Testis (tissue), 5 donors: ENCODE measurements at places on chromosomes 12 and 14. TPM values are rescaled to one million over a fixed set of nuclear protein-coding genes. Genes with fewer than 3 reads are reported as not detected.

DNA sequence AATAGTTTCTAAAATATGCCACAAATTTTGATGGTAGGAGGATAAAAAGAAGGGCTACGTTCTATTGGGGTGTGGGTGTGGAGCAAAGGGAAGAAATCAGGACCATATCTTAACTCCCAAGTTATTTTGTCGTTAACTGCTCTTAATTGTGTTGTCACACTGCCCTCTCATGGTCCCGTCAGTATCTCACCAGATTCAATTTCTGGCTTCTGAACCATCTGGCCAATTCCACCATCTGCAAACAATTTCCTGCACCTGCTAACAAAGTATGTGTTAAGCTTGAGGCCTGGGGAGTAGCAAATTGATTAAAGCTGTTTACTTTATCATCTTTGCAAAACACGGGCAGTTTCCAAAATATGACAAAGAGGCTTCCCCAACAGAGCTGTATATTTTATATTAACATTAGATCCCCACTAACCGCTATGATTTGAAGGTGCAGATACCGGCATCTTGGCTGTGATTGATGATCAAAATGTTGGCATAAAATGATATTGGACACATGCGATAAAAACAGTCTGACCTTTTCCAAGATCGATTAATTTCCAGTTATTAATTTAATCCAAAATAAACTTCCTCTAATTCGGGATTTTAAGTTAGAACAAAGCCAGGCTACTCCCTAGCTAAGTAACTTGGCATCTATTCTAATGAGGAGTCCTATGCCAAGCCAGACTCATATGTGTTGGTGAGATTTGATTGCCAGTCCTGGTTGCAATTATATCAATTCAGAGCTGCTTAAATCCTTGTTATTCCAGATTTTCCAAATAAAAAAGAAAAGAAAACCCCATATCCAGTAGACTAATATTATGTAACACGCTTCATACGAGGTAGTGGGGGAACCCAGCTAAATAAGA, 6.9 kb upstream of the DNM1L start:
- H3K4me3 ChIP-seq: no peak overlapping the region
- H3K4me1 ChIP-seq: no peaks in the 10 kb centered on the region
- H3K27ac ChIP-seq: no peak overlapping the region
- H3K36me3 ChIP-seq: no peaks in the 10 kb centered on the region
- no peaks in the 10 kb centered on the region for H3K27me3 ChIP-seq
- peak; percentile 58 for DNase-seq

- H3K27ac ChIP-seq: no peak overlapping the region
- H3K27me3 ChIP-seq: no peaks in the 10 kb centered on the region
- H3K4me1 ChIP-seq: no peaks in the 10 kb centered on the region
- H3K36me3 ChIP-seq: no peaks in the 10 kb centered on the region
Observed at GRCh38 chr12:104638851-104639240, 182.1 kb downstream of the CHST11 start.

GRCh38 chr14:55339770-55340169, 68.5 kb downstream of the FBXO34 start:
- H3K36me3 ChIP-seq: no peaks in the 10 kb centered on the region
- H3K27ac ChIP-seq: no peak overlapping the region
- no peak for DNase-seq
- no peaks in the 10 kb centered on the region for H3K27me3 ChIP-seq
- H3K4me1 ChIP-seq: peaks cover 3% of the 10 kb centered on the region

- H3K27ac ChIP-seq: no peak overlapping the region
- H3K4me3 ChIP-seq: no peak overlapping the region
- no peak for DNase-seq
- H3K36me3 ChIP-seq: no peaks in the 10 kb centered on the region
- H3K4me1 ChIP-seq: no peaks in the 10 kb centered on the region
Observed at GRCh38 chr14:96051642-96052540, 12.7 kb downstream of the C14orf132 start.

- H3K36me3 ChIP-seq: no peaks in the 10 kb centered on the region
- H3K27me3 ChIP-seq: no peaks in the 10 kb centered on the region
- no peak overlapping the region for H3K4me3 ChIP-seq
Observed at GRCh38 chr14:100392356-100392755, 69.2 kb downstream of the SLC25A47 start.

DNA sequence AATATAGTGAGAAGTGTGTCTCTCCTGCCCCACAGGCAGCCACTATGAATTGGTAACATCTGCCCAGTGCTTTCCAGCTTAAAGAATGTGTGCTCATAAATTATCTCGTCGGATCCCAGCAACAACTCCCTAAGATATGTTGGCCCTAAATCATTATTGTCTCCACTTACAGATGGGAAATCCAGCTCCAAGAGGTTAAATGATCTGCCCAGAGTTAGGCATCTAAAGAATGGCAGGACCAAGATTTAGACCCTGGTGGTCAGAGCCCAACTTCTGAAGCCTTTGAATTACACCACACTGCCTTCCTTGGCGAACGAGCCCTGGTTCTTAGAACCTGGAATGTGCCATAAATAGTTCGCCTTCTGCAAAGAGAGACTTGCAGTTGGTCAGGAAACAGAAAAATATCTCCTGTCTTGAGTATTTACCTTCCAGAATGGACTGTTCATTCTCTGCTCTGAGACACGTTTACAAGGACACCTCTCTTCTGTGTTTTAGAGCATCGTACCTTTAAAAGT, 20.1 kb upstream of the PLEK2 start:
- no peaks in the 10 kb centered on the region for H3K36me3 ChIP-seq
- peaks cover 18% of the 10 kb centered on the region for H3K4me1 ChIP-seq
- no peak overlapping the region for H3K4me3 ChIP-seq
- no peaks in the 10 kb centered on the region for H3K27me3 ChIP-seq
- no peak for DNase-seq
- no peak overlapping the region for H3K27ac ChIP-seq

- no peaks in the 10 kb centered on the region for H3K27me3 ChIP-seq
- DNase-seq: no peak
- no peaks in the 10 kb centered on the region for H3K36me3 ChIP-seq
- no peak overlapping the region for H3K4me3 ChIP-seq
- H3K4me1 ChIP-seq: no peaks in the 10 kb centered on the region
Observed at GRCh38 chr12:106452309-106452708, 94.8 kb downstream of the POLR3B start.

The CLBA1 gene
- total RNA-seq: 27.6 TPM

The RNASE7 gene
- total RNA-seq: 0.43 TPM

The ZNF385A gene
- total RNA-seq: 5.6 TPM

The DPF3 gene
- 41.6 TPM for total RNA-seq

The GPX2 gene
- total RNA-seq: 0.99 TPM

The GALNT9 gene
- total RNA-seq: 1.3 TPM

The ATXN7L3B gene
- 20.2 TPM for total RNA-seq
